NCI-H82 (cell line): ENCODE measurements at places on chromosomes 1 and 21.

GRCh38 chr21:26593800-26594199, 20.7 kb upstream of the CYYR1 start:
- no peak for DNase-seq

DNA sequence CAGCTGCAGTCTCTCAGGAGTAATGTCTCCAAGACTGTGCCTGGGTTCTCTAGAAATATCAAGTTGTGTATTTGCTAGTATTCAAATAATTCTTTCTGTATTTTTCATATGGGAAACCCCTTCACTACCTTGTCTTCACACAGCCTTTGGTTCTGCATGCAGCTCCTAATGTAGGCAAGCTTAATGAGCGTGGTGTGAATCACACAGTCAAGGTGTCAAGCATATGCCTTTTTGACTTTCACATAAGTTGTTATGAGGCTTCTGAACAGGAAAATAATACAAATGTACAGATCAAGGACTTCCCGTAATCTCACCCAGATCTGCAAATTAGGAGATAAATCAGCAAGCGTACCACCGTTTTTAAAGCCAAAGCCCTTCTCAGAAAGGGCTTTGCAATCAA, at the start of gene FCRL3:
FCRL3 (minus strand) TSS at position 38 of the 400 bp plus-strand sequence. CDS start 280 bp downstream, outside the sequence.
- DNase-seq = no peak

- DNase-seq = no peak
Observed at GRCh38 chr1:232471250-232471649, 158.7 kb downstream of the SIPA1L2 start.

- peak; percentile 49 for DNase-seq
Observed at GRCh38 chr1:229579059-229579673, 20.7 kb upstream of the ABCB10 start.

DNA sequence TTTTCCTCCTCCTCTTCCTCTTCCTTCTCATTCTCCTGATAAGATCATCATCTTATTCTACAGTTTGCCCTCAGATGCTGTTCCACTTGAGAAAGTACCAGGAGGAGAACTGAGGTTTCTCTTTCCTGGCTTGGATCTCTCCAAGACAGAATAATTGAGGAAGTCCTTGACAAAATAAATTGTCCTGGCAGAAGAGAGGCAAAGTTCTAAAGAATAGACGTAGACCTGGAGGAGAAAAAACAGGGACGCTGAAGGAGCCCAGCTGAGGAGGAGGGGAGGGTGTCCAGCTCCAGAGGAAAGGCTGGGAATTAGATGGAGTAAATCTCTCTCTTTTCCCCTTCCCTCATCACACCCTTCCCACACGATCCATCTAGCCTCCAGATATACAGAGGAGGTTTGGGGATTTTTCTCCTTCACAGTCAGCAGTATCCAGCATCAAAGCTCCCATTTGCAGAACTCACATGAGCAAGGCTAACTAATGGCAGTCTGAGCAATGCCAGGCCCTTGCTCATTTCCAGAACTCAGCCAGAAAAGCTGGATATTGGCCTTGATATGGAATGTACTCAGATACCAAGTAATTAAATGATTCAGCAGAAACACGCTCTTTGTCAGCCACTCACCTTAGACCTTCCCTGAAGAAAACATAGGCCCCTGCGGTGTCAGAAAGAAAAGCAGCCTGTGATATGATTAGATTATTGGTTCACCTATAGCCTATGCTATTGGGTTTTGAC, 5.1 kb upstream of the GNG12 start:
- no peak for DNase-seq

- DNase-seq = no peak
Observed at GRCh38 chr21:23982546-23982945, 1624.7 kb downstream of the MRPL39 start.

DNA sequence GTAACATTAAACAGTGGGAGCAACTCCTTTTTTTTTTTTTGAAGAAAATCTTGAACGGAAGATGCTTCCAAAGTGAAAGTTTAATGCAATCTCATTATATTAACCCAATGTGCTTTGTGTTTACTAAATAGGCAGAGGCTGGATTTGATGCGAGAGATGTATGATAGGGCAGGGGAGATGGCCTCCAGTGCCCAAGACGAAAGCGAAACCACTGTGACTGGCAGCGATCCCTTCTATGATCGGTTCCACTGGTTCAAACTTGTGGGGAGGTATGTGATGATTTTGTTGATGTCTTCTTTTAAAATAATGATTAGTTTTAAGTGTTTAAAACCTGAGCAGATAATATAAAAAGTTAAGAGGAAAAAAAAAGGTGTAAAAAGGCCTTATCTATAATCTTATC, 74.2 kb upstream of the PGD start:
- no peak for DNase-seq

- DNase-seq = no peak
Observed at GRCh38 chr21:38942748-38943211, 137.1 kb downstream of the ETS2 start.

DNA sequence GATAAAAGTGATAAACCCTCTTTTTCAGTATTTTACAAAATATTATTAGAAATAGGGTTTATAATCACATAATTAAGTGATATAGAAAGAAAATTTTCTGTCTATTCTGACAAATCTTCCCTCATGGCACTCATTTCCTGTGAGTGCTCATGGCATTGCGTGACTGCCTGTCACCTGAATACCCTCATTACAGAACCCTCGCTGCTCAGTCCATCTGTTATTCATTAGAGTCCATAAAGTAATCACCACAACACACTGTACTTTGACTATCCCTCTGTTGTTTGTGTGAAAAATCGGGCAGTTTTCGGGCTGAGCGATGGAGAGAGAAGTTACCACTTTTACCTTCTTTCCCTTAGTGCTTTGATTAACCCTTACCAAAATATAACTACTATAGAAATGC, 100.4 kb upstream of the BRINP3 start:
- peak; percentile 32 for DNase-seq

GRCh38 chr1:48548985-48549384, 77.0 kb upstream of the SPATA6 start:
- DNase-seq = peak; percentile 16

GRCh38 chr21:37970548-37970947, 54.3 kb upstream of the KCNJ6 start:
- no peak for DNase-seq

- no peak for DNase-seq
Observed at GRCh38 chr1:30478799-30479563, 244.4 kb downstream of the MATN1 start.

GRCh38 chr1:39526466-39527189, 35.2 kb downstream of the BMP8A start:
- no peak for DNase-seq

DNA sequence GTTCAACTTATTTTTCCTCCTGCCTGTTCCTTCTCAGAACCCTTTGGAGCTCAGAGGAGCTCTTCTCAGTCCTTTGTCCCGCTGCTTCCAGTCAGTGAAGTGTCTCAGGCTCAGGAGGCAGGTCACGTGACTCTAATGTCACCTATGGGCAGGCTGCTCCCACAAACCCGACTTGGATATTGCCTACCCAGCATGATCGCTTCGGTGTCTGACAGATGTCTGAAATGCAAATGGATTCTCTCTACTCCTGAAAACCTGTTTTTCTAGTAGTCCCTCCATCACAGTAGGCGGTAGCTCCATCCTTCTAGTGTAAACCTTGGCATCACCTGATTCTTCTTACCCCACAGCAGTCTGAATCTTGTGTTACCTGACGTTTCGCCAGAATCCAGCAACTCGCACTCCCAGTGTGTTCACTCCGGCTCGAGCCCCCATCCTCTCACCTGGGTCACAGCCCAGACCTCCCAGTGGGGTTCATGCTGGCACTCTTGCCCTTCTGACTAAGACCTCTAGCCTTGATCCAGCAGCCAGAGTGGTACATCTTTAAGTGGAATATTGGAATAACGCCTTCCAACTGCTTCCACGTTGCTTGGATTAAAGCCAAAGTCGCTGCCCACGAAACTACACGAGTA, 5.4 kb downstream of the PADI6 start:
- DNase-seq = no peak

- DNase-seq = peak; percentile 100
Observed at GRCh38 chr1:27527223-27527889, 37.4 kb upstream of the WASF2 start.

DNA sequence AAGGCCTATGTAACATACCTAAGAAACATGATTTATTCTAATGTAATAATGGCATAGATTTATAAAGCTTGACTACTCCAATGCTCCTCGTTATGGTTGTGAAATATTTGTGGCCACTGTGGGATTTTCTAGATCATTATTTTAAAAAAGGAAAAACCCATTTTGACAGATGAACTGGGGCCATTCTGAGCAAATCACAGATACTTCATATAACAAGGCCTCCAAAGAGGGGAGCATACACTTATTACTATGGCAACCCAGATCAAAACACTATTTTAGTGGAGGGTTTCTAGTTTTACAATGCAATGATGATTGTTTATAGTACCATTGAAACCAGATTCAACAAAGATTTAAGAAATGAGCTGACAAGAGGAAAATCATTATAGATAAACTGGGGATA, 346.6 kb downstream of the ZNF326 start:
- DNase-seq = no peak
